ENCODE measurements at places on chromosomes 16 and 17. TPM values are rescaled to one million over a fixed set of nuclear protein-coding genes. Genes with fewer than 3 reads are reported as not detected.

The SLC13A2 gene
- polyA plus RNA-seq = 6.0 TPM

The ACSM2A gene
- 69.9 TPM for polyA plus RNA-seq

The SLFN12L gene
- polyA plus RNA-seq = not detected

The NPIPB4 gene
- 267 TPM for polyA plus RNA-seq

The NLRC3 gene
- polyA plus RNA-seq = 2.3 TPM

The C1QTNF8 gene
- polyA plus RNA-seq = not detected

The PLA2G15 gene
- 24.2 TPM for polyA plus RNA-seq

DNA sequence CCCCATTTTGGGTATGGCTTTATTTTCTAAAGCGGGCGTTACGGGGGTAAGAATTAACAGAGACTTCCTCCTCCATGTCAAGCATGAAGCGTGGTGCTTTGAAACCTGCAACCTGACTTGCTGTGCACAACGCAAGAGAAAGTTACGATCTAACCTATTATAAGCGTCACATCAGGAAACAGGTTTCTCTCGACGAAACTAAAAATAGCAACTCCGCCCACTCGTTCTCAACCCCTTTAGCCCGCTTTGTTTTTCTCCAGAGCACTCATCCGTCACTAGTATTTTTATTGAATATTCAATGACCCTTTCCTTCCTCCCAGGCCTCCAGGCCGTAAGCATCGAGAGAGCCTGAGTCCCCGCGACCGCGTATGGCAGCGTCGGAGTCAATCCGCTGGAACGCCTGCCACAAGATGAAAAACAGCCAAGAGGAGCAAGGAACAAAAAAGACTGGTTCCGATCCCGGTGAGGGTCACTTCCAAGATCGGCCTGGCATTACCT, 555 bp downstream of the NUP88 start:
- DNase-seq = peak; percentile 47

DNA sequence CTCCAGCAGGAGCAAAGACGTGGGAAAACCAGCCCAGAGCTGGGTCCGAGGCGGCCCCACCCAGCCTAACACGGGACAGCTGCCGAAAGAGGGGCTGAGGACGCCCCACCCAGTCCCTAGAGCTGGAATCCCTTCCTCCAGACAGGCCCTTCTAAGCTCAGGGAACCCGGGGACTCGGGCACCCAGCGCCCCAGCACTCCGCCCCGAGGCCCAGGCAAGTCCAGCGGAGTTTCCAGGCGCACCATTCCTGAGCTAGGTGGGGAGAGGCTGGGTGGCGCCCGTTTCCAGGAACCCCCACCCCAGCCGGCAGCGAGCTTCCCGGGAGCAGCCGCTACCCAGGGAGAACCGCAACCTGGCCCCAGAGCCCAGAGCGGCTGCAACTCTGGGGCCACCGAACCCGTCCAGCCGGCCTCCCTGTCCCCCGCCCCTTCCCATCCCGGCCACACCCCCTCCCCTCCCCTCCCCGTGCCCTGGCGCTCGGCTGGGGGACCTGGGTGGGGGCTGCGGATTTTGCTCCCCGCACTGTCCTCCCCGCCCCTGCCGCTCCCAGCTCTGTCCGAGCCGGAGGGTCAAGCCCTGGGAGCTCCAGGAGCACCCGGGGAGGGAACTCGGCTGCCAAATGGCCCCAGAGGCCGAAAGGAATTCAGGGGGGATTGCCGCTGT, 536 bp downstream of the TMC6 start:
- DNase-seq = no peak

- DNase-seq = no peak
Measured at GRCh38 chr16:63617990-63618763, 1503.7 kb downstream of the CDH11 start.

DNA sequence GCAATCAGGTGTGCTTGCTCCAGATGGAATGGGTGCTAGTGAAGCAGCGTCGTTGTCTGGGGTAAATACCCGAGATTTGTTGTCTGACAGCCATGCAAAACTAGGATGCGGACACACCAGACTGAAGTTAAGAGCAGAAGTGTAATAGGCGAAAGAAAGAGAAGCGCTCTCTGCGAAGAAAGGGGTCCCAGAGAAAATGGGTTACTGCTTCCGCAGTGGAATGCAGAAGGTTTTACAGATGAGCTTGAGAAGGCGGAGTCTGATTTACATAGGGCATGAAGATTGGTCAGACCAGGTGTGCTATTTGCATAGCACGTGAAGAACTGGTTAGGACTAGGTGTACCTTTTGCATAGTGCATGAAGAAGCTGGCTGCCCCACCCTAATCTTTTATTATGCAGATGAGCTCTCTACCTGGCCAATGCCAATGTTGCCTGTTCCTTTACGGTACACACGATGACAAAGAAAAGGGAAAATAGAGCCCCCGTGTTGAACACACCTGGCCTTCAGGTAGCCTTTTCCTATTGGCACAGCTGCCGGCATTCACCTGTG, 32.0 kb upstream of the SNN start:
- DNase-seq = no peak
